ENCODE measurements at places on chromosomes 12 and 14.

GRCh38 chr12:121494093-121494787, 86.6 kb downstream of the KDM2B start:
- peaks cover 12% of the 10 kb centered on the region for H3K4me1 ChIP-seq
- no peaks in the 10 kb centered on the region for H3K36me3 ChIP-seq
- H3K4me3 ChIP-seq: no peak overlapping the region
- peak; percentile 63 for DNase-seq
- no peak overlapping the region for H3K27ac ChIP-seq
- H3K27me3 ChIP-seq: no peaks in the 10 kb centered on the region

GRCh38 chr12:121181181-121181580, 28.7 kb upstream of the P2RX4 start:
- no peak overlapping the region for H3K27ac ChIP-seq
- no peak overlapping the region for H3K4me3 ChIP-seq
- DNase-seq: no peak
- H3K4me1 ChIP-seq: no peaks in the 10 kb centered on the region

- peaks cover 13% of the 10 kb centered on the region for H3K36me3 ChIP-seq
- peak overlapping the region; percentile 55 for H3K27ac ChIP-seq
- no peaks in the 10 kb centered on the region for H3K27me3 ChIP-seq
- DNase-seq: no peak
- peak overlapping the region; percentile 3 for H3K4me3 ChIP-seq
Measured at GRCh38 chr14:58455593-58456265, 28.2 kb downstream of the KIAA0586 start.

DNA sequence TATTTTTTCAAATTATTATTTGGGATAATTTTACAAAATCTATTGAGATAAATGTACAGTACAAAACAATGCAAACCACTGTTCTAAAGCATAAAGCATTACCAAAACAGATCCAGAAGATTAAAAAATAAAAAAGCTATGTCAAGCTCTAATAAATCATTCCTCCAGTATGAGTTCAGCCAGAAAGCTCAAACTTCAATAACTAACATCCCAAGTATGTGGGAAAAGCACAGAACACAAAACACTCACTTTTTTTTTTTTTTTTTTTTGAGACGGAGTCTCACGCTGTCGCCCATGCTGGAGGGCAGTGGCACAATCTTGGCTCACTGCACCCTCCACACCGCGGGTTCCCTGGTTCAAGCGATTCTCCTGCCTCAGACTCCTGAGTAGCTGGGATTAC, 11.3 kb downstream of the SAV1 start:
- DNase-seq: no peak
- H3K4me3 ChIP-seq: no peak overlapping the region
- peaks cover 13% of the 10 kb centered on the region for H3K4me1 ChIP-seq
- H3K36me3 ChIP-seq: peaks cover 17% of the 10 kb centered on the region
- H3K27ac ChIP-seq: no peak overlapping the region

- H3K36me3 ChIP-seq: no peaks in the 10 kb centered on the region
- H3K4me1 ChIP-seq: peaks cover 4% of the 10 kb centered on the region
- no peak for DNase-seq
- no peak overlapping the region for H3K4me3 ChIP-seq
Measured at GRCh38 chr14:75252254-75252837, 26.3 kb upstream of the FOS start.

DNA sequence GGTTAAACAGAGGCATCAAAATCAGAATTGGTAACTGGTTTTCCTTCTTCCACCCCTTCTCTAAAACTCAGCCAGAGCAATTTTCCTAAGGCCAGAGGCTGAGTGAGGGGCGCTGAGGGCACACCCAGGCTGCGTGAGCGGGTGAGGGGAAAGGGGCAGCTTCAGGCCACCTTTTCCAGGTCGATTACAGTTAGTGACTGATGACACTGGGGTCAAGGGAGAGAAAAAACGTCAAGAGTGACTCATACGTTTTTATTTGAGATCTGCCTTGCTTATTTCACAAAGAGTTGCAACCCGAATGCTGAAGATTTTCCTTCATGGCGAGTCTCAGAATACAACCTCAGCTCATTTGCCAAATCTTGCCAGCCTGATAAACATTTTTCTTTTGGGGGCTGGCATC, 46.7 kb upstream of the EVL start:
- peaks cover 6% of the 10 kb centered on the region for H3K36me3 ChIP-seq
- H3K27ac ChIP-seq: no peak overlapping the region
- H3K27me3 ChIP-seq: no peaks in the 10 kb centered on the region
- H3K4me3 ChIP-seq: no peak overlapping the region
- peaks cover 42% of the 10 kb centered on the region for H3K4me1 ChIP-seq
- DNase-seq: no peak

DNA sequence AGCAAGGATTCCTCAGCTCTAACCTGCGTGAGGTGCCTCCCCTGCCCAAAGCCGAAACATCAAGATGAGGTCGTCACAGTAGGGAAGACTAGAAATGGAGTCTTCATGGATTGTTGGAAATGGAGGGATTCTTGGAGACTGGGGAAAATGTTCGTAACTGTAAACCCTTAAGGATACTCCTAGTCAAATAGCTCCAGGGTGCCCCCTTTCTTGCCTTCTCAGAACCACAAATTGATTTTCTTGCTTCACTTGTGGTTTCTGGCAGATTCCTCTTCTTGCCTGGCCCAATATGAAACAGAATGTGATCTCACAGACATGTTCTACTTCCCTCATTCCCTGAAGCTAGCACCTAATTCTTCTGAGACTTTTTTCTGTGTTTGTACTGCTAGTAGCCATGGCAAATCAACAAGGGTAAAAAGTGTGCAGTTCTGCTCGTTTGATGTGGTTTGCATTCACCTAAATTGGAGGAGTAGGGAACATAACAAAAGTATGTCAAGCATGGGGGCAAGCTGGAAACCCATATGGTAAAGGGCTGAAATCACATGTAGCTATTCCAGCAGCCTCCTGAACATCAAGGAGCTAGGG, 332.0 kb downstream of the PAWR start:
- H3K4me1 ChIP-seq: no peaks in the 10 kb centered on the region
- H3K4me3 ChIP-seq: no peak overlapping the region
- H3K36me3 ChIP-seq: peaks cover 5% of the 10 kb centered on the region
- H3K27ac ChIP-seq: no peak overlapping the region

DNA sequence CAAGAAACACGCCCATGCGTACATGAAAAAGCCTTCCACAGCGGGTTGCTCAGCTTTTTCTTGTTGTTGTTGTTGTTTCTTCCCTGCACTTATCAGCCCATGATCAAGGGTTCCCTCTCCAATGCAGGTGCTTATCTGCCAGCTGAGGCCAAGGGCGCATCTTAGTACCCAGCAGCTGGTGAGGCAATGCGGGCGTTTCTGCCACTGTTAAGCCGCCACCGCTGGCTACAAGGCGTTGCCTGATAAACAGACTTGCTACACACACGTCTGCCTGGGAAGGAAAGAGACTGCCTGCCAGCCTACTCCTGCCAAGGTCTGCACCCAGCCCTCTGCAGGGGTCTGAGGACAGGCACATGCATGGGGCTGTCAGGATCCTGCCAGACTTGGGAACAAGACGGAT, 345.9 kb downstream of the BCL11B start:
- no peaks in the 10 kb centered on the region for H3K36me3 ChIP-seq
- H3K27me3 ChIP-seq: peaks cover 5% of the 10 kb centered on the region
- H3K4me1 ChIP-seq: peaks cover under 1% of the 10 kb centered on the region

DNA sequence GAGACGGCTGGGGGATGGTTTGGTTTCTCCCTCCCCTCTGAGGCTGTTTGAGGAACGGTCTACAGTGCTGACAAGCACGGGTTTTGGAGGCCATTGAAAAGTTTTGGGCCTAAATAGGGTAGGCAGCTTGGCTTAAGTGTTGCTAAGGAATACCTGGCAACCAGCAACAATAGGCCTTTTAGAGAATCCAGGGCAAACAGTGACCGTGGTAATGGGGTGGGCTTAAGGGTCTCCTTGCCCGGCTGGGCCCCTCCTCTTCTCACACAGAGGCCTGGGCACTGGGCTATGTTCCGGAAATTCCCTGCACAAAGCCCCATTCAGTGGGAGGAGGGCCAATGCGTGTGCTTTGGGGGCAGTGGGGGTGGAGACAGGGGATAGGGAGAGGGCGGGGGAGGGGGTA, 55.4 kb downstream of the ASCL1 start:
- H3K4me3 ChIP-seq: peak overlapping the region; percentile 84
- peak; percentile 64 for DNase-seq
- no peaks in the 10 kb centered on the region for H3K36me3 ChIP-seq
